ENCODE measurements at places on chromosomes 6 and 20.

DNA sequence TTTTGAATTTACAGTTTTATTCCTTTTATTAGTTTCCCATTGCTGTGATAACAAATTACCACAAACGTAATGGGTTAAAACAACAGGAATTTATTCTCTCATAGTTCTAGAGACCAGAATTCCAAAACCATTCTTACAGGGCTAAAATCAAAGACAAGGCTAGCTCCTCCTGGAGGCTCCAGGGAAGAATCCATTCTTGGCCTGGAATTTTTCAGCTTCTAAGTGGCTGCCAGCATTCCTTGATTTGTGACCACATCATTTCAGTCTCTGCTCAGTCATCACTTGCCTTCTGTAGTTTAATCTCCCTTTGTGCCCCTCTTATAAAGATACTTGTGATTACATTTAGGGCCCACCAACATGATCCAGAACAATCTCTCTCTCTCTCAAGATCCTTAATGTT is 897 bp upstream of the SEL1L2 start:
- DNase-seq, result no peak

DNA sequence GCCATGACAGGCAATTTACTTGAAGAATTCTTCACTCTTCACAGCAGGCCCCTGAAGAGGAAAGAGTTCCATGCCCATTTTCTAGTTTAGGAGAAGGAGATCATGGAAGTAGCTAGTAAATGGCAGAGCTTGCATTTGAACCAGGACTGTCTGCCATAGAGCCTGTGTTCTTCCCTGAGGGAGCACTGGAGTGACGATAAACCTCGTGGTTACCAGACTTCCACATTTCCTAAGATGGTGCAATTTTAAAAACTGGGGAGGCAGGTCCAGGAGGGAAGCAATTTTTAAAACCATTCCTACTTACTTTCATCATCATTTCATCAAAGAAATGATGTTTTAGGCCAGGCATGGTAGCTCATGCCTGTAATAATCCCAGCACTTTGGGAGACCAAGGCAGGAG is 36.8 kb downstream of the STK35 start:
- DNase-seq, result no peak

DNA sequence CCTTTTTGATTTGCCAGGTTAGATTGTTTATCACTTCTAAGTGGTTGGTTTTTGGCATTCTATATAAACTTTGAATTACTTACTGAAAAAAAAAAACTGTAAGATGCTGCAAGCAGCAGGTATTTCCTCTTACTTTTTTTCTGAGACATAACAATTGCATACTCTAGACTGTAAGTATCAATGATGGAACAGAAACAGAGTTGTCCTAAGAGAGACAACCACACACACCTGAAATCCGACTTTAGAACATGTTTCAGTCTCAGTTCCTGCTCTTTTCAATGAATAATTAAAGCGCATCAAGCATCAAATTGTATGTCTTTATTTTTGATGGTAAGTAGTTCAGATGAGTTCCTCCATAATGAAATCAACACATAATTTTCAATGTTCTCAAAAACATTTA is 105.3 kb upstream of the KHDRBS2 start:
- DNase-seq, result no peak

DNA sequence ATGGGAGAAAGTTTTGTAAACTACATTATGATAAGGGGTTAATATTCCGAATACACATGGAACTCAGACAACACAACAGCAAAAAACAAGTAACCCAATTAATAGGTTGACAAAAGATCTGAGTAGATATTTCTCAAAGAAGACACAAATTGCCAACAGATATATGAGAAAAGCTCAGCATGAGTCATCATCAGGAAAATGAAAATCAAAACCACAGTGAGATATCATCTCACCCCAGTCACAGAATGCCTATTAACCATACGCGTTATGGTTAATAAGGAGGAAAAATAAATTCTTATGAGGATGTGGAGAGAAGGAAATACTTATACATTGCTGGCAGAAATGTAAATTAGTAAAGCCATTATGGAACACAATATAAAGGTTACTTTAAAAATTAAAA is 695.0 kb downstream of the COL12A1 start:
- no peak for DNase-seq

Measured in stimulated activated CD8-positive, alpha-beta memory T cell treated with anti-CD3 and anti-CD28 coated beads, Interleukin-15, amount 100 ng/mL, for 4 hours (primary cell).